ENCODE measurements at places on chromosomes 16 and 17.

DNA sequence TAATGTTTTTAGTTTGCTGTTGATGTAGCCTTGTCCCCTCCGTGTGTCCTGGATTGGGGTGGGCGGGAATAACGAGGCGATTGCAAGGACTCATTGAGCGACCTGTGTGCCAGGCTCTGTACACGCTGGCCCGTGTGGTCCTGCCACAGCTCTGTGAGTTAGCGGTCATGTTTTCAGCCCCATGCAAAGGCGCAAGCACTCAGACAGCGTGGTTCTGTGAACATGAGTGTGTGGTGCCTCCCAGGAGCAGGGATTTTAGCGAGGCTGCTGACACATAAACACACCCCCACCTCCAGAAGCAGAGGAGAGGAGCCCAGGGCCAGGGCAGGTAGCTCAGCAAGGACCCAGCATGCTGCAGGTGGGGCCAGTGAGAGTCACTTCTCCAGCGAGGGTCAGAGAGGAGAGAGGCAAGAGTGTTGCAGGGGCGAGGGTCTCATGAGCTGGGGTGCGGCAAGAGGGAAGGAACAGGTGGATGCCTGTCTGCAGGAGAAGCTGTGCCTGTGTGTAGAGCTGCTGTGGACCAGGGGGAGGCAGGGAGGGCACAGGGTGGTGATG lies 115.3 kb downstream of the OR1D5 start:
- no peak for DNase-seq

DNA sequence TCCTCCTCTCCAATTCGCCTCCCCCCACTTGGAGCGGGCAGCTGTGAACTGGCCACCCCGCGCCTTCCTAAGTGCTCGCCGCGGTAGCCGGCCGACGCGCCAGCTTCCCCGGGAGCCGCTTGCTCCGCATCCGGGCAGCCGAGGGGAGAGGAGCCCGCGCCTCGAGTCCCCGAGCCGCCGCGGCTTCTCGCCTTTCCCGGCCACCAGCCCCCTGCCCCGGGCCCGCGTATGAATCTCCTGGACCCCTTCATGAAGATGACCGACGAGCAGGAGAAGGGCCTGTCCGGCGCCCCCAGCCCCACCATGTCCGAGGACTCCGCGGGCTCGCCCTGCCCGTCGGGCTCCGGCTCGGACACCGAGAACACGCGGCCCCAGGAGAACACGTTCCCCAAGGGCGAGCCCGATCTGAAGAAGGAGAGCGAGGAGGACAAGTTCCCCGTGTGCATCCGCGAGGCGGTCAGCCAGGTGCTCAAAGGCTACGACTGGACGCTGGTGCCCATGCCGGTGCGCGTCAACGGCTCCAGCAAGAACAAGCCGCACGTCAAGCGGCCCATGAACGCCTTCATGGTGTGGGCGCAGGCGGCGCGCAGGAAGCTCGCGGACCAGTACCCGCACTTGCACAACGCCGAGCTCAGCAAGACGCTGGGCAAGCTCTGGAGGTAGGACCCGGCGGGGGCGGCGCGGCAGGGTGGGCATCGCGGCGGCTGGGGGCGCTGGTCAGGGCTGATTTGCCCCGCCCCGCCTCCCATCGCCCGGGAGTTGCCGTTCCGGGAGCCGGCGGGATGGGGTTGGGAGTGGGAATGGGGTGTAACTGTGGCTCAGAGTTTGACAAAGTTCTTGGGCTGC lies 567 bp downstream of the SOX9 start:
- DNase-seq = no peak

- no peak for DNase-seq
Measured at GRCh38 chr17:8969901-8970300, 4.4 kb upstream of the PIK3R5 start.

- DNase-seq = no peak
Measured at GRCh38 chr17:10061111-10061845, 137.1 kb downstream of the GAS7 start.

- peak; percentile 75 for DNase-seq
Measured at GRCh38 chr17:35073991-35074627, 10.6 kb upstream of the RFFL start.

GRCh38 chr16:26442321-26442720 lies 624.4 kb upstream of the C16orf82 start:
- DNase-seq = no peak

- no peak for DNase-seq
Measured at GRCh38 chr17:11719203-11719602, 120.9 kb downstream of the DNAH9 start.

Measured in activated CD4-positive, alpha-beta T cell treated with anti-CD3 and anti-CD28 coated beads, Interleukin-2, Interleukin-6, amounts not matched to agents 100 ng/mL and 50 ng/mL, durations not matched to agents 16 hours and 8 hours (primary cell).